ENCODE measurements at places on chromosomes 4 and X. TPM values are rescaled to one million over a fixed set of nuclear protein-coding genes. Genes with fewer than 3 reads are reported as not detected.

GRCh38 chr4:149136951-149137620, 678.6 kb downstream of the IQCM start:
- H3K27me3 ChIP-seq = no peaks in the 10 kb centered on the region
- no peaks in the 10 kb centered on the region for H3K36me3 ChIP-seq
- H3K4me1 ChIP-seq = no peaks in the 10 kb centered on the region
- no peak overlapping the region for H3K4me3 ChIP-seq
- no peak overlapping the region for H3K27ac ChIP-seq

DNA sequence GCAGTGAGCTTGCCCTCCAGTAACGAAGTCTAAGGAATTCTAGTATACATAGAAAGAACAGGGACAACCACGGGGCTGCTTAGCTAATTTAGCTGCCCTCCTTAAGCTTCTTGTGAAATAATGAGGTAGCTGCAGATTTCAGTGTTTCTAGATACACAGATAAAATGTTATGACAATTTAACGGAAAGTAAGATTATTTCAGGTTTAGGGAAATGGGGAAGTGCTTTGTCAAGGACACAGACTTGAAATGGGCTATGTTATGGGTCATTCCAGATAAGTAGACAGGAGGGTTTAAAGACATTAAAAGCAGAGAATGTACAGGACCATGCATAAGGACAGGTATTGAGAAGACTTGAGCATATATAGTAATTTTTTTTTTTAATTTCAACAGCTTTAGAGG, 34.2 kb upstream of the ZNF518B start:
- H3K36me3 ChIP-seq = no peaks in the 10 kb centered on the region
- no peaks in the 10 kb centered on the region for H3K4me1 ChIP-seq
- H3K27ac ChIP-seq = no peak overlapping the region
- no peak for DNase-seq
- no peaks in the 10 kb centered on the region for H3K27me3 ChIP-seq

DNA sequence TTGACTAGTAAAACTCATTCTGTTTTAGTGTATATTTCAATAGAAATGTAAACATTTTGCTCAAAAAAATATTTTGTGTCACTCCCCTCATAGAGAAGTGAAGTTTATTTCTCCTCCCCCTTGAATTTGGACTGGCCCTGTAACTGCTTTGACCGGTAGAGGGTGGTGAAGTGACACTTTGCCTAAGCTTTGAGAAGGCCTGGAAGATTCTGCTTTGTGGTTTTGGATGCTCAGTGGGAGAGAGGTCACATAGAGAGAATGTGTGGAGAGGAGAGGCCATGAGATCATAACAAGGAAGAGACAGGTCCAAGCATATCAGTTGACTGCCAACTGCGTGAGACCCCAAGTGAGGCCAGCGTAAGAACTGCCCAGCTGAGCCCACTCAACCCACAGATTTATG, 19.1 kb upstream of the ARX start:
- H3K27me3 ChIP-seq = no peaks in the 10 kb centered on the region
- no peak for DNase-seq
- no peak overlapping the region for H3K4me3 ChIP-seq
- H3K27ac ChIP-seq = no peak overlapping the region
- no peaks in the 10 kb centered on the region for H3K4me1 ChIP-seq

DNA sequence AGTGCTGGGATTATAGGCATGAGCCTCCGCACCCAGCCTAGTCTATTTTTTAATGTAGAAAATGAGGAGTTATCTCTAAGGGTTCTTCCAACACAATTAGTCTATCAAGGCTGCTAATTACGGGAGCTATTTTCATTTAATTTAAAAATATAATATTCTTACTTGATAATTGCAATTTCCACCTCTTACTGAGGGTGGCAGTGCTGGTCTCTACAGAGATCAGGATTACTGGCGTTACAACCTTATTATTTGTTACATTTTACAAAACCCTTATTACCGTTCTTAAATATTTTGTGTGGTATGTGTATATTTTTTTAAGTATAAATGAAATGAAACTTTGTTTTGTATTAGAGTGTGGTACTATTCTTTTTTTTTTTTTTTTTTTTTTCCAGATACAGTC, 17.6 kb upstream of the GK start:
- no peak overlapping the region for H3K4me3 ChIP-seq
- DNase-seq = no peak
- no peaks in the 10 kb centered on the region for H3K27me3 ChIP-seq
- H3K27ac ChIP-seq = no peak overlapping the region

- H3K4me1 ChIP-seq = no peaks in the 10 kb centered on the region
- no peaks in the 10 kb centered on the region for H3K36me3 ChIP-seq
- H3K27me3 ChIP-seq = no peaks in the 10 kb centered on the region
Measured at GRCh38 chr4:184544788-184545409, 70.5 kb upstream of the IRF2 start.

GRCh38 chr4:140056015-140056414, 98.0 kb downstream of the MAML3 start:
- H3K27ac ChIP-seq = no peak overlapping the region
- DNase-seq = no peak
- H3K27me3 ChIP-seq = no peaks in the 10 kb centered on the region
- no peaks in the 10 kb centered on the region for H3K36me3 ChIP-seq
- no peaks in the 10 kb centered on the region for H3K4me1 ChIP-seq

DNA sequence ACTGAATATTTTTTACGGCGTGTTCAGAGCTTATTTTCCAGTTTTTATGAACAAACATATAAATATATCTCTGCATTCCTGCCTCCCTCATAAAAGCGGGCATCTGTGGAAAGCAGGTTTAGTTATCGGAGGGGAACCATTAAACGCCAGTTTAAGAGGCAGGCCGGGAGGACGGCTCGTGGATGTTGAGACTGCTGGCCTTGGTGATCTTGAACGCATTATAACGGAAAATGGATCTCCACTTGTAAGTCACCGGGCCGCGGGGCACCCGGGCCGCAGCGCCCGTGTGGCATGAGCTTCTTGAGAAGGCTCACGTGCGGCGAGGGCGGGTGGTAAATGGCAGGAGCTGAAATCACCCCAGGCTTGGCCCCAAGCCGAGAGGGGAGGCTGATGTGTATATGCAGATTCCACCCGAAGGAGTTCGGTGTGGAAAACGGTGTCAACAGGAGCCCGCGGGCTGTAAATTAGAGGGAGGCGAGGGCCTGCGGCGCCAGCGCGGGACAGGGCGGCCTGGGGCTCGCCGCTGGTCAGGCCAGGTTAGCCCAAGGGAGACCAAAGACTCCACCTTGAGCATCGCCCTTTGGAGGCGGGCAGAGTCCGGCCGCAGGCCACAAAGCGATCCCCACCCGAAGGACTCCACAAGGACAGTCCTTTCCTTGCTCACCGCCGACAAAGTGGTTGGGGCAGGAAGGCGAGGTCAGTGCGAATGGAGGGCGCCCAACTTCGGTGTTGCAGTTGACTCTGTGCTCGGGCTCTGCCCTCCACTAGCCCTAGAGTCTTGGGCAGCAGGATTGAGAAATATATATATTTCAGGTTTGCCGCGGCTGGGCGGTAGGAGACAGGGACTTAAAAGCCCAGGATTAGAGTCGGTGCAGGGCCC, 1.3 kb upstream of the HAND2 start:
- H3K27ac ChIP-seq = no peak overlapping the region
- no peaks in the 10 kb centered on the region for H3K4me1 ChIP-seq
- H3K36me3 ChIP-seq = no peaks in the 10 kb centered on the region
- H3K4me3 ChIP-seq = peak overlapping the region; percentile 48
- H3K27me3 ChIP-seq = no peaks in the 10 kb centered on the region

Gene CDX4
- total RNA-seq = not detected

Data from aorta (tissue), 5 donors.